NCI-H2029 treated with DMSO at 0.1 percent for 48 hours (cell line): ENCODE measurements at places on chromosomes 1 and 21.

- DNase-seq, result no peak
Measured at GRCh38 chr1:92031281-92032110, 1.7 kb downstream of the EPHX4 start.

GRCh38 chr1:47442202-47442601 lies 4.4 kb downstream of the FOXD2 start:
- no peak for DNase-seq

- DNase-seq, result no peak
Measured at GRCh38 chr1:178501705-178502329, 5.1 kb upstream of the CLEC20A start.

GRCh38 chr1:244802556-244803239 lies 32.8 kb upstream of the COX20 start:
- DNase-seq, result no peak

DNA sequence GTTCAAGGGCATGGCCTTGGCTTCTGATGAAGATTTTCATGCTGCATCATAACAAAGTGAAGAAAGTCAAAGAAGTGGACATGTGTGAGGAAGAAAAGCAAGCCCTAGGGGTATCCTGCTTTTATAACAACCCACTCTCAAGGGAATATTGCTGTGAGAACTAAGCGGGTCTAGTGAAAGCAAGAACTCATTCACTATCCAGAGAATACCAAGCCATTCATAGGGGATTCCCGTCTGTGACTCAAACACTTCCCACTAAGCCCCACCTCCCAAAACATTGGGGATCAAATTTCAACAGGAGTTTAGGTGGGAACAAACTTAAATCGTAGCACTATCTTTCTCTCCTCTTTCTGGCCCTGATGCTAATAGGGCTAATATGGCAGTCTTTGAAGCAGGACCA lies 98.5 kb upstream of the CTTNBP2NL start:
- no peak for DNase-seq

- DNase-seq, result no peak
Measured at GRCh38 chr1:66415281-66415680, 118.7 kb upstream of the SGIP1 start.

GRCh38 chr1:41656068-41656467 lies 171.6 kb upstream of the EDN2 start:
- DNase-seq, result no peak
